Activated CD8-positive, alpha-beta memory T cell treated with anti-CD3 and anti-CD28 coated beads for 1 hour (primary cell): ENCODE measurements at places on chromosomes 3 and 15.

DNA sequence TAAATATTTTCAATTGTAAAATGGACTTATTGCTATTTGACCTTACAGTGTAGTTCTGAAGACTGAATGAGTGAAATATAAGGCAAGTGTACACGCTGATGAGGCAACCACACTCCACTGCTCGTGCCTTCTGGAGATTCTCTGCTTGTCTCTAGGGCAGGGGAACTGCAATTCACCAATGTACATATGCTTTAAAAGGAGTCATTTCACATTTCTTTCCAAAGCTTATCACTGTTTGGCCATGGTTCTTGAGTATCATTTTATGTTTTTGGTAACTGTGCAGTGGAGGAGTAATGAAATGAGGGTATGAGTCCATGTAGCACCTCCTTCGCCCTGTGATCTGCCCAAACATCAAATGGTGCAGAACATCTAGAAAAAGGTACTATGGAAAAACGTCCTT is 43.7 kb downstream of the CCR4 start:
- DNase-seq = no peak

DNA sequence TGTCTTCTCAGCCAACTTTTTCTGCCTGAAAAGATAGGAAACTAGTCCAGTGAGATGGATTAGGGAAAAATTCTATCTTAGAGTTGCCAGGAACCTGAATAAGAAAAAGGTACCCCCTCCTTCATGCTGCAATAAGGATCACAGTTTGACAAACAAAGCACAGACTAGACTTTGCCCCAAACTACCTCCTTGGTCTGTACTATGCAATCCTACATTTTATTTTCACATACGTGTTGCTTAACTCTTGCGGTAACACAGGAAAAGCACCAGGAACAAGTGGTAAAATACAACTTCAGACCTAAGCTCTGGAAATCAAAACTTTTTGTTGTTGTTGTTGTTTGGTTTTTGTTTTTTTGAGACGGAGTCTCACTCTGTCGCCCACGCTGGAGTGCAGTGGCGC is 11.3 kb upstream of the IL12A start:
- no peak for DNase-seq

GRCh38 chr3:27559381-27559780 is 75.2 kb upstream of the SLC4A7 start:
- no peak for DNase-seq

DNA sequence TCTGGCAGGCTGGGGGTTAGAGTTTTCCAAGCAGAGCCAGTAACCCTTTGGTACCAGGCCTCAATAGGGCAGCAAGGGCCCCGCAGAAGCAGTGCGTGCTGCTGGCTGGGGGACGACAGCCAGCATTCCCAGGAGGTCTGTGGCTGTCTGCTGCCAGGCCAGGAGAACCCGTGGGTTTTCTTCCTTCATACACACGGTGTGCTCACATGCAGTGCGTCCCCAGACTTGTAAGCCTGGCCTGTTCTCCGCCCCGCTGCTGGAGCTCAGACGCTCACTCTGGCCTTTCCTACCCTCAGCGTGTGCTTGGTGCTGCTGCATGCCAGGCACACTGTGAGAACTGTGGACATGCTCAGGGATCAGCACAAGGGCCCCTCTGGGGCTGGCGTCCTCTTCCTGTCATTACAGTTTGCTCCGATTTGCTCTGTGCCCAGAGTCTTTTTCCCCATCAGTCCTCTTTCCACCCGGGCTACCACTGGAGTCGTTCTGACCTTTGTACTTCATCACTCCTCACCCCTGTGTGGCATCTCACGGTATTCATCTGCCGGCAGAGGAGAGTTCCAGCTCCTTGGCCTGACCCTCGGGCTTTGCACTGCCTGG is 149.5 kb downstream of the DNAJB8 start:
- DNase-seq = no peak

GRCh38 chr3:10666621-10667020 is 149.4 kb upstream of the SLC6A11 start:
- DNase-seq = no peak

GRCh38 chr15:66701422-66702034 is 508 bp upstream of the SMAD6 start:
- no peak for DNase-seq

- DNase-seq = no peak
These were observed 81.6 kb downstream of the ANKRD28 start for GRCh38 chr3:15716178-15716577.

GRCh38 chr3:112980080-112980479 is 5.2 kb upstream of the CD200R1 start:
- no peak for DNase-seq

DNA sequence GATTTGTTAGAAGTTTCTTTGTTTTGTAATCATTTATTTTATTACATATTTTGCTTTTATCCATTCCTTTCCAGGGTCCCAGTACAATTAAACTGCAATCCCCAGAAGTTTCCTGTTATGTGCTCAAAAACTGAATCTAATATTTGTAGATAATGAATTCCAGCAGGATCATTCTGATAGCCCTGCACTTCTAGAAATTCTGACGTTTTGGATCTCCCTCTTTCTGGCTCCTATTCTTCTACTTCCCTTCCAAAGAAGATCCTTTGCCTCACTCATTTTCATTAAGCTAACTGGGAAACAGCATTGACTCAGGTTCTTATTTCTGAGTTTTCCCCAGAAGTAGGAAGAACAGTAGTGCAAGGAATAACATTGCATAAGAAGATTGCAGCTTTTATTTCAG is 9.9 kb downstream of the P3H2 start:
- DNase-seq = no peak

GRCh38 chr3:107365051-107365450 is 12.2 kb upstream of the CCDC54 start:
- no peak for DNase-seq

- DNase-seq = no peak
These were observed 58.5 kb upstream of the SLC24A5 start for GRCh38 chr15:48062148-48062872.

DNA sequence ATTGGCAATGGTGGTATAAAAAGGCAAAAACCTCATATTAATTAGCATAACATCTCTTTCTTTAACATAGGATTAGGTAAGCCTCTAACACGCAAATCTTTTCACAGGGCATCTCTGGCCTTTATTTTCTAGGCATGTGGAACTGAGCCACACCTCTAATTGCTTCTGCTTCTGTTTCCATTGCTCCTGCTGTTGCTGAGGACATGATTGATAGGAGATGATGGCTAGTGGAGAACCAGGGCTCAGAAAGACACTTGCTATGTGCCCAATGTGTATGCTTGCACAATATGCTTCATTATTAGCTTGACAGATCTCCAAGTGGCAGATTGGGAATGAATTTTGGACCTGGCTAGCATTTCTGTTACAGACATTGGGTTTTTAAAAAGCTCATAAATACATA is 114.5 kb downstream of the EPHA3 start:
- DNase-seq = no peak

DNA sequence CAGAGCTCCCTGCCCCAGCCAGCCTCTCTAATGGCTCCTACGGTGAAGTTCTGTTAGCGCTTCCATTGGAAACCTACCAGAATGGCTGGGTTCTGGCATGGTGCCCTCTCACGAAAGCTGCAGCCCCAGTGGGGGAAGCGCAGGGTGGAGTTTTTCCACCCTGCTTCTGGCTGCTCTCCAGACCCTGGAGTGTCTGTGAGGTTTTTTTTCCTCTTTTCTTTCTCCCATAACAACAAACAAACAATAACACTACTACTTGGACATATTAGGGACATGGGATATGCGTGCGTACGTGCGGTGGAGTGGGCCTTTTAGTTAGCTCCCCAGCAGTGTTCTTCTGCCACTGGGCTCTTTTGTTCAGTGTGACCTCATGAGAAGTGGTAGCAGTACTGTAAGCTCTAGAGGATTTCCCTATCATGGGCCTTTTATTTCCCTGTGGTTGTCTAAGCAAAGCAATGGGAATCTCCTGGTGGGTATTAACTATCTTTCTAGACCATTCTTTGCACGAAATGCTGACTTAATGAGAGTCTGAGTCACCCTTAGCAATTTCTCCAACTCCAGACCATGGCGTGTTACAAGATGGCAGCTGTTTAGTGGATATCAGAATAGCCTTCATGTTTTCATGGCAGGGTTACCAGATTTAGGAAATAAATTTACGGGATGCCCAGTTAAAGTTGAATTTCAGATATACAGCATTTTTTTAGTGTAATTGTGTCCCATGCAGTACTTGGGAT is 161.9 kb downstream of the FNDC3B start:
- DNase-seq = no peak

- no peak for DNase-seq
These were observed 2.3 kb downstream of the SETD5 start for GRCh38 chr3:9399746-9400145.

DNA sequence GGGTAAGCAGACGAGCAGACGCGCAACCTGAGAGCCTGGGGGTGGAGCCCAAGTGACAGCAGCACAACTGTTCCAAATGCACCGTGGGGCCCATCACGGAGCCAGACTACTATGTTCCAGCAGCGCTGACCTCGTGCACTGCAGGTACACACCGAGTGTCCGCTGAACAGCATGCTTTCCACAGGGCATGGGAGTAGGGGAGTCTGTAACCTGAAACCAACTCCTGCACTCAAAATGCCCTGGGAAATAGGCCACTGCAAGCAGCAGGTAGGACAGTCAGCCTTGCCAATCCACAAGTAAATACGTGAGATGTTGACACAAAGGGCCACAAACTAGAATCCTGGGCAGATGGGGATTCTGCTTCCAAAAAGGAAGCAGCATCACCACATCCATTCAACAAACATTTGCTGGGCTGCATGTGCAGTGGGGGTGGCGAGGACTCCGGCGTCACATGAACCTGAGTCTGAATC is 73.9 kb downstream of the TBC1D2B start:
- no peak for DNase-seq

- DNase-seq = no peak
These were observed 39.5 kb downstream of the BTLA start for GRCh38 chr3:112459750-112460149.

GRCh38 chr3:154129625-154130024 is 8.4 kb downstream of the ARHGEF26 start:
- no peak for DNase-seq

- no peak for DNase-seq
These were observed 184.7 kb upstream of the POU1F1 start for GRCh38 chr3:87461036-87461435.

DNA sequence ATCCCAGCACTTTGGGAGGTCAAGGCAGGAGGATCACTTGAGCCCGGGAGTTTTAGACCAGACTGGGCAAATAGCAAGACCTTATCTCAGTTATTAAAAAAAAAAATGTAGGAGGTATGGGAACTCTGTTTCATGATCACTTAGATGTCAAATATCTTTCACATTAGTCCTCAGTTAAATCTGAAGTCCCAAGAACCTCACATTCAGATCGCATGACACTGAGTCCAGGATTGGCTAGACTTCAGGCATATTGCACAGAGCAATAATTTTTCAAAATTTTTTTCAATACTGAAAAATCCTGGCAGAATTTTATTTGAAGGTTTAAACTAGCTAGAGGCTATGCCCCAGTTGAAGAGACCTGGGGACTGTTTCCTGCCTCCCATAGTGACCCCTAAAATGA is 56.3 kb upstream of the ZNF148 start:
- no peak for DNase-seq
